ENCODE measurements at places on chromosomes 16 and 17. TPM values are rescaled to one million over a fixed set of nuclear protein-coding genes. Genes with fewer than 3 reads are reported as not detected.

DNA sequence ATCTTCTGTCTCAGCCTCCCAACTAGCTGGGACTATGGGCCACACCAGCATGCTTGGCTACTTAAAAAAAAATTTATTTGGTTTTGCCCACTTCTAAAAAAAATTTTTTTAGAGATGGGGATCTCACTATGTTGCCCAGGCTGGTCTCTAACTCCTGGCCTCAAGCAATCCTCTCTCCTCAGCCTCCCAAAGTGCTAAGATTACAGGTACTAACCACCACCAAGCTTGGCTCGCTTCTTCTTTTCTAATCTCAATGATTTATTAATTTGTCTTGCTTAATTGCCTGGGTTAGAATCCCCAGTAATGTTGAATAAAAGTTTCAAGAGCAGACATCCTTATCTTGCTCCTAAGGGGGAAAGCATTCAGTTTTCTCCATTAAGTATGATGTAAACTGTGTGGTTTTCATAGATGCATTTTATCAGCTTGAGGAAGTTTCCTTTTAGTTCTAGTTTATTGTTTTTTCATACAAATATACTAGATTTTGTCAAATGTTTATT, 65.8 kb upstream of the NACA2 start:
- no peak for DNase-seq

TMEM132E gene
- total RNA-seq = 0.42 TPM

- no peak for DNase-seq
Measured at GRCh38 chr17:39792526-39793221, 54.9 kb downstream of the GRB7 start.

DNA sequence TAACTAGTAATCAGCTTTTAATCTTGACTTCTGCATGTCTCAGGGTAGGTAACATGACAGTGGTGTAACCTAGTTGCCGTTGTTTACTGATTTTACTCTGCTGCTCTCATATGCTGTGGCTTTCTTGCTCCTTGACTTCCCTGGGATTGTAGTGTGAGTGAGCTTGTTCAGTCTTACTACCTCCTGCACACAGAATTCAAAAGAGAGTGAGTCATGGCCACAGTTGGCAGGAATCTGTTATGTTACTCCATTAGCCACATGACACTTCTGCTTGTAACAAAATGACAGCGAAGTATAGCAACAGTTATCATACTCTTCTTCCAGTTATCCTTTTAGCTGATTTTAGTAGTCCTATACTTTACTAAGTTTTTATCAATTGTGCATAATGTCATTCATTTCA, 18.8 kb downstream of the TNRC6A start:
- DNase-seq = no peak

GRCh38 chr16:27539120-27539519, 10.6 kb downstream of the GTF3C1 start:
- no peak for DNase-seq

AOC2 gene
- total RNA-seq = 5.7 TPM

CA7 gene
- 0.55 TPM for total RNA-seq

KARS1 gene
- 183 TPM for total RNA-seq

ZDHHC1 gene
- total RNA-seq = 3.0 TPM

- peak; percentile 61 for DNase-seq
Measured at GRCh38 chr17:29778956-29779811, 150.8 kb downstream of the SSH2 start.

All from H9 (cell line).